ENCODE measurements at places on chromosomes 2 and 18.

GRCh38 chr2:226520723-226521122, 278.9 kb downstream of the IRS1 start:
- no peak for DNase-seq

- DNase-seq: no peak
Observed at GRCh38 chr2:238927746-238928519, 80.0 kb downstream of the TWIST2 start.

DNA sequence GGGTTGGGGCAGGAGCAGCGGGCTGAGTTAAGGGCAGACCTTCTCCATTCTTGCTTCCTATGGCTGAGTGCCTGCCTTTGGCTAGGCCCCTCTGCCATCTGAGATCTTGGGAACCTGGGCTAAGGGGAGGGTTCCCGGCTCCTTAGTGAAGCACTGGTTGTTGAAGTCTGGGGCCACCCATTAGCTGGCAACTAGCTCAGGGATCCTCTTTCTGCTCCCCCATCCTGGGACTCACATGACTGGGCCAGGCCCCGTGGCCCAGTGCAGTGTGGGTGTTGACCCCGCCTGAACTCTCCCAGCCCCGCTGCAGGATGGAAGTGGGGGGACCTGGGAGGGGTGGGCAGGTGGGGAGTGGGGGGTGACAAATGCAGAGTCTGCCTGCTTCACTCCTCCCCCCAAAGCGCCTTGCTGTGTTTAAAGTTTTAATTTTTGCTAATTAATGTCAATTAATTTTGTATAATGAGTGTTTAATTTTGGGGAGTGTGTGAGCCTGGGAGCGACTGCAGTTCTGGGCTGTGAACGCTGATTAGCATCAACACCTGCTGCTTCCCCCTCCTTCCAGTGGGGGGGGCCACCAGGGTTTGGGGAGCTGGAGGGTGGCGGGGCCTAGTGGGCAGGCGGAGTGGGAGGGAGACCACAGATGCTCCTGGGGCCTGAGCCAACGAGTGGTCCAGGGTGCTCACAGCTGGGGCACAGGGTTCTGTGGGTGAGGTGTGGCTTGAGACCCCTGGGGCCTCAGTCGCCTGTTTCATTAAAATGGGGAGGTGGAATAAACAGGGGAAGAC, 55.2 kb downstream of the EMX1 start:
- no peak for DNase-seq

GRCh38 chr2:222483513-222484039, 59.2 kb downstream of the SGPP2 start:
- DNase-seq: no peak

GRCh38 chr2:7071916-7072556, 154.8 kb downstream of the RNF144A start:
- no peak for DNase-seq

DNA sequence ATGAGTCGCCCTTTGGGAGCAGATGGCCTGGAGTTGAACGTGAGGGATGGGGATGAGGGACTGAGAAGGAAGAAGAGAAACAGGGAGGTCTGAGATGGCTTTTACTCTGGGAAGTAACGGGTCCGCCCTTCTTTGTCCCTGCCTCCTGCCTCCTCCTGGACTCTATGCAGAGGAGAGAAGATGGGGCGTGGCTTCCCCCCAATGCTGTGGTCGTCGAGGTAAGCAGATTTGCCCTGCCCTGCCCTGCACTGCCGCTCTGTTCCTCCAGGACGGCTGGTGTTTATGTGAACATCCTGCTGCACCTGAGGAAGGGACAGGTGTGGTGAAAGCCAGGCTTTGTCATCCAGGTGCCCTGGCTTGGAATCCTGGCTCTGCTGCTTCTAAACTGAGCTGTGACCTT, 13.5 kb upstream of the NTSR2 start:
- DNase-seq: no peak

GRCh38 chr2:221844212-221845020, 272.3 kb upstream of the EPHA4 start:
- no peak for DNase-seq

GRCh38 chr2:190809139-190809764, 71.4 kb upstream of the GLS start:
- DNase-seq: no peak

DNA sequence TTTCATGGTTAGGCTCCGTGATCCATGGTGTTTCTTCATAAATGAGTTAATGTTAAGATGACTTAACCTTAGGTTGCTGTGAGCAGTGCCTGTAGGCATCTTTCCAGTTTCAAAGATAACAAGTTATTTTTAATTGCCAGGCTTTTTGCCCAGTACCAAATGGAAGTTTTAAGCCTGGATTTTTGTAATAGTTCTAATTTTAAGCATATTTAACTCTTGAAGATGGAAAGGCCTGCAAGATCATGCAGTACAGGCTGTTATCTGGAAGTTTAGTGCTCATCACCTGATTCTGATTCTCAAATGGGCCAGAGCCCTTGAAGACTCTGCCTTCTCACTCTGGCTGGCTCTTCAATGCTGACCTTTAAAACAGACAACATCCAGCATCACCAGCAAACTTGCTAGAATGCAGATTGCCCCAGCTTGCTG, 141.3 kb downstream of the NCK2 start:
- no peak for DNase-seq

DNA sequence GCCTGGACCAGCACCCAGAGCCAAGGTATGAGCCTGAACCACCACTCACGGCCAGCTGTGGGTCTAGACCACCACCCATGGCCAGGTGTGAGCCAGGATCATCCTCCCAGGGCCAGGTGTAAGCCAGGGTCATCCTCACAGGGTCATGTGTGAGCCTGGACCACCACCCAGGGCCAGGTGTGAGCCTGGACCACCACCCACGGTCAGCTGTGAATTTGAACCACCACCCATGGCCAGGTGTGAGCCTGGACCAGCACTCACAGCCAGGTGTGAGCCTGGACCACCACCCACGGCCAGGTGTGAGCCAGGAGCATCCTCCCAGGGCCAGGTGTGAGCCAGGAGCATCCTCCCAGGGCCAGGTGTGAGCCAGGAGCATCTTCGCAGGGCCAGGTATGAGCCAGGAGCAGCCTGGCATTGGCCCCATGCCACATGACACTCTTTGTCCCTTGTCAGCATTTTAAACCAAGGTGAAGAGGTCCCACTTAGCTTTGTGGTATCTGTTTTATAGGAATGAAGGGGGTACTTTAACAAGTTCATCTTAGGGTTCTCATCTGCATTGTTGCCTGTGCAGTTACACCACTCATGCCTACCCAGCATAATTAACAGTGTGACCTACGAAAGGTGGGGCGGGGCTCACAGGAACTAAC, 71.2 kb downstream of the AGAP1 start:
- DNase-seq: no peak

DNA sequence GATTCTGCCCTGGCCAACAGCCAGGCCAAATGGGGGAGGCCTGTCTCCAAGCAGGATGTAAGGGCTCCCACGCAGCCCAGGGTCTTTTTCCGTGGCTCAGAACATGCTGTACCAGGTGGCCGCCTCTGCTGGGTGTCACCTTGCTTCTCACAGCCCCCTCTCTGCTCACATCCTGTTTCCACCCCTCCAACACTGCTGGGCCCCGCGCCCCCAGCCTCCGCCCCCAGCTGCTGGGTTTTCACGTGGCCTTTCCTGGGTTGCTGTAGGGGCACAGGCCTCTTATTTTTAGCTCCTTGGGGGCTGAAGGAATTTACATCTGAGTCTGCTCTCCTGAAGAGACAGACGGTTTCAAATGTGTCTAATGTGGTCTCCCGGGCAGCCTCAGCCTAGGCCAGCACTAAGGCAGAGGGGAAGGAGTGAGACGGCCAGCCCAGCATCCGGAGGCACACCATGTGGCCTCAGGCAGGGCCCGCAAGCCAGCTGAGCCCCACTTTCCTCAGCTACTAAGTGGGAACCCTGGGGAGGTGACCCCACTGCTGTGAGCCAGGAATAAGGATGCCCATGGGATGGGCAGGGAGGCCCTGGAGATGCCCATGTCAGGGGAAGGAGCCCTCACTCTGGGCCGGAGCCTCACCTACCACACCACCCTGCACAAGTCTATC, 18.7 kb upstream of the DUSP2 start:
- DNase-seq: peak; percentile 74

DNA sequence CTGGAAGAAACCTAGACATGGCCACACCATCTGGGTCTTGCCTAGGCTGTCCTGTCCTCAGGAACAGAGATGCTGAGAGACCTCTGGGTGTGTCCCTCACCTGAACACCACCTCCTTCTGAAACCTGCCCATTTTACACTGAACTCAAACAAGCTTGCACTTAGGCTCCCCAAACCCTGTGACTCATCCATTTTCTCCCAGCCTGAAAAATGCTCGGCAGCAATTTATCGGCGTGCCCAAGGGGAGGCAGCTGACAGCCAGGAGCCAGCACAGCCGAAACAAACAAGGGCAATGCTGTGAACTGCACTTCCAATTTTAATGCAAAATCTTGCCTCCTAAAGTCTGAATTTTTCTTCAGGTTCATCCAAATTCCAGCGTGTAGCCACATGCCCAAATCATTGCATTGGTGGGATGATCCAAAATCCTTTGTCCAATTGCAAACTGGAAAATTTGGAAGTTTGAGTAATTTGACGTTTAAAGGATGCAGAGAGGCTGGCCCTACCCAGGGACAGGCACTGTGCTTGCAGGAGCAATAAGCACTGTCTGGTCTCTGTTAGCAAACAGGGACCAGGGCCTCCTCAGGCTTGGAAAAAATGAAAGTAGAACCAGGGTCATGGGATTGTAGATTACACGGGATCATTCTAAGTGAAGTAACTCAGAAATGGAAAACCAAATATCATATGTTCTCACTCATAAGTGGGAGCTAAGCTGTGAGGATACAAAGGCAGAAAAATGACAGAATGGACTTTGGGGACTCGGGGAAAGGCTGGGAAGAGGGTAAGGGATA, 67.7 kb downstream of the GALNT14 start:
- DNase-seq: no peak

DNA sequence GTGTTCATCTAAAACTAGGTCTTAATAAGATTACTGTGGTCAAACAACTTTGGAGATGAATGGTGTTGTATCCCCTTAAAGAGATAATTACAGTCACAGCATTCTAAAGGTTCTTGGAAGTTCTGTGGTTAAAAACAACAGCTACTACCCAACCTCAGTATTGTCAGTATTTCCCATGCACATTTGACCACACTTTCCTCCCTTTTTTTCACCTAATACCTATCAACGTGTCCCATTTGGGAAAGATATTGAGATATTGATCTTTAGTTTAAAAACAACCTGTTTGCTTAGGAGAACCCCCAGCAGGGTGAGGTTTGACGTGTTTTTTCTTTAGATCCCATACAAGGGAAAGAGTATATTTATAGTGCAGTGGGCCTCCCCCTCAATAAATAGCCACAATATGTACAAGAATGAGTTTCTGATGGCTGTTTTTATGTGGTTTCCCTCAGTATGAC, 65.6 kb downstream of the WDR7 start:
- DNase-seq: no peak

DNA sequence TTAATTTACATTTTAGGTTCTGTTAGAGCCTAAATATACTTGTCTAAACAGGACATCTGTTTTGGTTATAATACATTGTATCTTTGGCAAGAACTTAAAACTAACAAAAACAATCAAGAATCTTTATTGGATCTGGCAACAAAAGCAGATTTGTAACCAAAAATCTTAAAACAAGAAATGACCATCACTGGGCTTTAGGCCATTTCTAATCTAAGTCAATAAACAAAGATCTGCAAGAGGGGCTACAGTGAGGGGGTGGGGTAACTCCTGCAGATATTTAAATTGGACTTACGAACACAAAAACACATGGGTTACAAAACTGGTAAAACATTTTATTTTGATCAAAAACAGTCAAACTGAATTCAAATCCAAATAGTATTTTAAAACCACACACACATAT, 77.3 kb downstream of the SRBD1 start:
- no peak for DNase-seq

DNA sequence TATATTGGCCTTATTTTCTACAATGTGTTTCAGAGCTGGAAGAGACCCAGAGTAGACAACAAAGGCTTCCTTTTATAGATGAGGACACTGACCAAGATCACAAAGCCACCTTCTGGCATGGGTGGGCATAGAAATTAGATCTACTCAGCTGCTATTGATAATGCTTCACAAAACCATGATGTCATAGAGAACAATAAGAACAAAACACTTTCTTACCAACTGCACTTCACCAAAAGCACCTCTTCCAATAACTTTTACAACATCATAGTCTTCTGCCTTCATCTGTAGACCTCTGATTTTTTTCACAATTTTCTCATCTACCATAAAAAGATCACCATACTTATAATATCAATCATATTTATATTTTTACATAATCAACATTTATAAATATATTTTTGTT, 58.1 kb downstream of the ROCK2 start:
- DNase-seq: no peak

- DNase-seq: no peak
Observed at GRCh38 chr2:104412384-104412783, 441.5 kb upstream of the POU3F3 start.

- no peak for DNase-seq
Observed at GRCh38 chr2:166628478-166629136, 134.6 kb upstream of the SCN7A start.

- no peak for DNase-seq
Observed at GRCh38 chr2:241066171-241066892, 35.8 kb downstream of the MTERF4 start.

Measured in activated gamma-delta T cell (primary cell).